Posterior cingulate gyrus (tissue), 11 donors: ENCODE measurements at places on chromosomes 13 and 19.

- DNase-seq, result peak; percentile 68
These were observed 395.0 kb downstream of the PCDH9 start for GRCh38 chr13:66835040-66835628.

DNA sequence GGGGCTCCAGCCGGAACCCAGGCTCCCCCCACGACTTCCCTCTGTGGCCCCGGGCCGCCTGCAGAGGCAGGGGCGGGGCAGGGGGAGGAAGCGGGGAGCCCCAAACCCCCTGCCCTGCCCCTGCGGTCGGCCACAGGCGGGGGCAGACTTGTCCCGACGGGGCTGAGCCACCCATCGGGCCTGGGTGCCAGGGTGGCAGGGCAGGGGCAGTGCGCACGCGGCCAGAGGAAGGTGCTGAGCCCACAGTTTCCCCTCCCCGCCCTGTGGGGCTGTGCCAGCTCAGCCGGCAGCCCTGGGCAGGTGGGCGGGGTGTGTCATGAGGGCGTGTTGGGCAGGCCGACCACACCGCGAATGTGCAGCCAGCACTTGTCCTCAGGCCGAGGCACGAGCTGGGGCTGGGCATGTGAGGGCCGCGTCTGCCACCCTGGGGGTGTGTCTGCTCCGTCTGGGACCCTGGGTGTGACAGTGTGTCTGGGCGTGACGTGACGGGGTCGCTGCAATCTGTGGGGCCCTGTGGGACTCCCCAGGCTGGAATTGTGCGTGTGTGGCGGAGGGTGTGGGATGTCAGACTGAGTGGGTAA, 17.7 kb downstream of the CCDC97 start:
- no peak for DNase-seq

- DNase-seq, result no peak
These were observed 11.8 kb downstream of the DAPK3 start for GRCh38 chr19:3958836-3959765.

GRCh38 chr19:46903458-46903857, 42.7 kb downstream of the ARHGAP35 start:
- DNase-seq, result no peak

GRCh38 chr13:49802426-49802825, 9.9 kb upstream of the KPNA3 start:
- DNase-seq, result no peak

DNA sequence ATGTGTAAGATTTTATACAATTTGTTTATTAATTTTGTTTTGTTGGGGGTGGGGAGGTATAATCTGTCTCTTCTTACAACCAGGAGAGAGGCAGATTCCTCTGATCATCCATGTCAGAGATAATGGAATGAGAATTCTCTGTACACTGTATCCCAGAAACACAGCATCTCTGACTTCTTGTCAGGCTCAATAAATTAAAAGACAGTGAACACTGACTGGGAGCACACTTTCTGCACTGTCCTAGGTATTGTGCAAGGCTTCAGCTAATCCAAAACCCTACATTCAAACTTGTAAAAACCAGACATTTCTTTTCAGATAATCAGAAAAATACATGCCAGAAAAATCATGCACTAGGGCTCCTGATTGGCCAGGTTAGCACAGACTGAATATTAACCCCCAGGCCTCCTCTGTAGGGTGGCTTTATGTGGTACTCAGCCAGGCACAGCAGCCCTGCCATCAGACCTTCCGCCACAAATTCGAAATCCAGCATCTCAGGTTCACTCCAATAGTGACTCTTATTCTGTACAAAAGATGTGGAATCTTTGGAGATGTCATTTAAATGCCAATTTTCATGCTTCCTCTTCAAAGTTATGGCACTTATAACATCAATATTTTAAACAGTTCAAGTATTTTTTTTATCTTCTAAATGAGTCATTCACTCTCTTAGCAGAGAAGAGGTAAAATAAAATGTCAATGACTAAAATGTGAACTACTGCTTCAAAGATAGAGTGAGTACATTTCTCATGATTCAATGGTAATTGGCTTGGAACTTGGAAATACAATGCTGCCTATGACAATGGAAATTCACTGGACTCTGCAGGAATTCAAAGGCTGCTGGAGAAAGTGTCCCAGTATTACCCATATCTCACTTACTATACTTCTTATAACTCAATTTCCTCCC, 211.5 kb downstream of the KLF12 start:
- no peak for DNase-seq

DNA sequence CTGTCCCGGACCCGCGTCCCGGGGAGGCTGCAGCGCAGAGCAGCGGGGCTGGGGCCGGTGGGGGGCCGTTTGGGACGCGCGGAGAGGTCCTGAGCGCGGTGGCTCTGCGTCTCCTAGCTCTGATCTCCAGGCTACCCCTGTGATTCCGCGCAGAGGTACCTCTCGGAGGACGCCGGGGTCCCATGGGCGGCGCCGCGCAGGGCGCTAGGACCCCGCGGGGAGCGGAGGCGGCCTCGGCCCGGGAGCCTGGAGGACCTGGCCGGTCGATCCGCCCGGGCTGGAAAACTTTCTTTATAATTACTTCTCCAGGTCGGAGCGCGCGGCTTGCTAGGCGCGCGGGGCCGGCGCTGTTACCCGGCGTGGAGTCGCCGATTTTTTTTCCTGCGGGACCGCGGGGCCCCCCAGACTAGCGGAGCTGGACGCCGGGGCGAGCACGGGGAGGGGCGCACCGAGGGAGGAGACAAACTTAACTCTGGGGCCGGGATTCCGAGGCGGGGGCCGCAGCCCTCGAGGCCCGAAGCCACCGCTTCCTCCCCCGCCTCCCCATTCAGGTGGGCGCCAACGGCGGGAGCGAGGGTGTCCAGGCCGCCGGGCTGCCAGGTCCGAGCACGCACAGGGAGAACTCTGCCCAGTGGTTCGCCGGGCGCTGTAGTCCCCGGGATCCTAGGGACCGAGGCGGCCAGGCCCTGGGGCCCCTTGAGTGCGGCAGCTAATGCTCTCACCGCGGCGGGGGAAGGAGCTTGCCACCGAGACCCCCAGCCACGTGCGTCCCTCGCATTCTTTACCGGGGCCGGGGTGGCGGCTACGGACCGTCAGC, 848 bp upstream of the CEBPA start:
- DNase-seq, result no peak

GRCh38 chr19:58117841-58118575, 20.0 kb upstream of the ZSCAN18 start:
- DNase-seq, result no peak

DNA sequence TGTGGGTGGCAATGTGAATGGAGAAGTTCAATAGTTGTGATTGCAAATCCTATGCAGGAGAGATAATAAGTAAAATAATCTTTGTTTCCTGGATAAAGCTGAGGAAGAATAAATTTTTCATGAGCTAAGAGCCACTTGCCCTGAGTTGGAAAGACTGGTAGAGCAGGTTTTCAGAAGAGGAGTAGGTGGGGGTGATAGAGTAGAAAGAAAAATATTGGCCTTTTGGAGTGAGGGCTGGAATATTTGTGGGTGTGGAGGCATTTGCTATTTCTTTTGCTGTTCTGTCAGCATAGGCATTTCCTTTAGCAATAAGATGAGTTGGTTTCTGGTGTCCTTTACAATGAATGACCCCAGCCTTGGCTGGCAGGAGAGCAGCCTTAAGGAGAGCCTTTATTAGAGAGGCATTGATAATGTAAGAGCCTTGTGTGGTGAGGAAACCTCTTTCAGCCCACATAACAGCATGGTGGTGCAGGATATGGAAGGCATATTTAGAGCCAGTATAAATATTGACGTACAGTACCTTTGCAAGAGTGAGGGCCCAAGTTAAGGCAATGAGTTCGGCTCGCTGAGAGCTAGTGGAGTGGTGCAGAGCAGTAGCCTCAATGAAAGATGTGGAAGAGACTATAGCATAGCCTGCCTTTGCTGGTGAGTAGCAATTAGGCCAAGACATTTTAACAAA, 11.6 kb upstream of the ZNF431 start:
- DNase-seq, result no peak

DNA sequence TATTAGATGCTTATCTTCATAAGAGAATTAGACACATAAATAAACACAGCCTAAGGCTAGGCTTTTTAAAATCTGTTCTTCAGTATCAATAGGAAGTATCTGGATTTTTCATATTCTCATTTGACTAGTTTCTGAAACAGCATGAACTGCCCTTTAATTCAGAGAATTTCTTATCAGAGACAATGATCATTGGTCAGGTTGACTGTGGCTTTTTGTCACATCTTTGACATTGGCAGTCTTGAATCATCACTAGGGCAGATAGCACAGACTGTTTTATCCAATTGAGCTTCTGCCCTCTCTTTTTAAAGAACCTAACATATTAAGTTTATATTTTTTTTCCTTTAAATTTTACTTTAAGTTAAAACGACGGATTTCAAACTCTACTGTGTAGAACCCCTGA, 59.6 kb downstream of the DPY19L3 start:
- no peak for DNase-seq

DNA sequence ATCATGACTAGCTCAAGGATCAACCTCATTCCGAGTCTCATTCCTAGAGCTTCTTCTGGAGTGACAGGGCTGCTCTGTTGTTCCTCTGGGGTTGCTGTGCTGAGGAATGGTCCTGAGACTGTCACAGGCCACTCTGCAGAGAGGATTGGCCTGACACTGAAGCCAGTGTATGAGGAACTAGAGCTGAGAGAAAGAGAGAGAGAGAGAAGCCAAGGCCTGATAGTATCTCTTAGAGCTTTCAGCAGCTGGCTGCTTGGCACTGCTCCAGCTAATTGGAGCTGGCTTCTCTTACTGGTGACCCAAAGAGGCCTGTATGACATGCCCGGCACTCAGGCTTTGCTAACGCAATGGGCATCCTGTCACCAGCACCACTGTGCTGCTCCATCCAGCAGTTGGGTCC, 73.4 kb upstream of the FLT1 start:
- DNase-seq, result peak; percentile 67

DNA sequence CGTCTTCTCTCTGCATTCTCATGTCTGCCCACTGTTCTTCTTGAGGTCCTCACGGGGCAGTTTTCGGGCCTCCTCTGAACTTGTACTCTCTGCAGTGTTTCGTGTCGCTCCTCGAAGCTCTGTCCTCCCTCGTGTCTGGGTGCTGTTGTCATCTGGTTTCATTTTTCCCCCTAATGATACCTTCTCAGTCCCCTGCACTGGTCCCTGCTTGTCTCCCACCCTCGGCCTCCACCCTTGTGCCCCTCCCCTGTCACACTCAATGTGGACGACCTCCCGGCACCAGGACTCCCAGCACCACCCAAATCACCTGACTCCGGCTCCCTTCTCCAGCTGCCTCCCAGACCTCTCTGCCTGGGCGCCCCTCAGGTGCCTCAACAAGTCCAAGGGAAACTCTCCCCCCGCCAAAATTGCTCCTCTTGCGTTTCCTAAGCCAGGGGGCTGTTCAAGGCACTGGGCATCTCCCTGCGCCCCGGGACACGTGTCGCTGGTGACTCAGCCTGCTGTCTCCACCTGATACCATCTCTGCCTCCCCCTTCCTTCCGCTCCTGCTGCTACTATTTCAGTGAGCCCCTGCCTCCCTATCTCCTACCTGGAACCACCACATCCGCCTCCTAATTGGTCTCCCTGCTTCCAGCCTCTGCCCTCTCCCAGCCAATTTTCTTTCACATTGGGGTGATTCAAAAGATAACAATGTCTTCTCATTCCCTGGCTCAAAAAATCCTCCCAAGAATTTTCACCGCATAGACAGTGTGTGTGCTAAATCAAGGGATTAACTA, 49.5 kb downstream of the RFX2 start:
- DNase-seq, result peak; percentile 78

DNA sequence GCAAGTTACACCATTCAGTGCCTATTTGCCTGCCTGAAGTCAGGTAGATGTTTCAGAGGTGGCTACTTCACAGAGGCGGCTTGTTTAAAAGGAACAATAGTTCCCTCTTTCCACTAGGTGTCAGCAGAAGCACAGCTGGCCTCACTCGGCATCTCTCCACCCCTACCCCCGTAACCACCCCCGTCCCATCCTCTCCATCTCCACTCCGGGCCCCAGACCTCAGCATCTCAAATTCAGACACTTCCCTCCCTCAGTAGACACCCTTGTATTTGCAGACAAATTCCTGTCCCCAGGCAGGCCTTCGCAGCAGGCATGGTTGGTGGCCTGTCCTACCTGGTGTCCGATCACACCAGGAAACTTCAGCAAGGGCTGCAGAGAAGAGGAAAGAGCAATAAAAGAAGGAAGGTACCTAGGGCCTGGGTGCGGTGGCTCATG, 9.1 kb upstream of the DPP9 start:
- DNase-seq, result peak; percentile 54

DNA sequence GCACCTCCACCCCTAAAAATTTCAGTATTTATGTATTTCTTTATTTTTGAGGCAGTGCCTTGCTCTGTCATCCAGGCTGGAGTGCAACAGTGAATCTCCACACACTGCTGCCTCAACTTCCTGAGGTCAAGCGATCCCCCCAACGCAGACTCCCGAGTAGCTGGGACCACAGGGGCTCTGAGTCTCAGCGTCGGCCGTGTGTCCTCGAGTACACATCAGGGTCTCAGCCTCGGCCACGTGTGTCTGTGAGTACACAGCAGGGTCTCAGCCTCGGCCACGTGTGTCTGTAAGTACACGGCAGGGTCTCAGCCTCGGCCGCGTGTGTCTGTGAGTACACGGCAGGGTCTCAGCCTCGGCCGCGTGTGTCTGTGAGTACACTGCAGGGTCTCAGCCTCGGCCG, 21.2 kb downstream of the C2CD4C start:
- no peak for DNase-seq

GRCh38 chr19:46859637-46860124, 1.1 kb upstream of the ARHGAP35 start:
- DNase-seq, result no peak

- DNase-seq, result no peak
These were observed 4.6 kb downstream of the TLE2 start for GRCh38 chr19:3024509-3024869.

GRCh38 chr13:60933638-60934037, 482.0 kb downstream of the PCDH20 start:
- DNase-seq, result no peak

DNA sequence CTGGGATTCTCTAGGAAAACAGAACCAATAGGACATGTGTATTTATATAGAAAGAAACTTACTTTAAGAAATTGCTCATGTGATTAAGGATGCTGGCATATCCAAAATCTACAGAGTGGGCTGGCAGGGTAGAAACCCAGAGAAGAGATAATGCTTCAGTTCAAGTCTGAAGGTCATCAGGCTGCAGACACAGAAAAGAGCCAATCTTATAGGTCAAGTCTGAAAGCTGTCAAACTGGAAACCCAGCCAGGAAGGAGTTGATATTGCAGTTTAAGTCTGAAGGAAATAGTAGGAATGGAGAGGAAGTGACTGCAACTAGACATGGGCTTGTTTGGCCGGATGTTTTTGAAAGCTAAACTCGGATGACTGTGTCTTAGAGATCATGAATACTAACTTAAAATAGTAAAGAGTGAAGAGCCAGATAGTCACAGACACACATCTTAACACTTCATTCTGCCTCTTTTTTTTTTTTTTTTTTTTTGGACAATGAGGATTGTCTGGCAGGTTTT, 125.3 kb upstream of the GPC6 start:
- no peak for DNase-seq

- DNase-seq, result no peak
These were observed 6.1 kb upstream of the CLEC4G start for GRCh38 chr19:7738023-7738422.

GRCh38 chr19:56091066-56091490, 30.0 kb downstream of the ZNF787 start:
- DNase-seq, result no peak
